ENCODE measurements at places on chromosomes 4 and X. TPM values are rescaled to one million over a fixed set of nuclear protein-coding genes. Genes with fewer than 3 reads are reported as not detected.
A peak's percentile ranks its signal among the peaks of the same experiment; 100 is the strongest.

UGT2A1 gene
- not detected for total RNA-seq

GRCh38 chr4:154738426-154738825 lies 5.4 kb upstream of the LRAT start:
- DNase-seq: no peak

DNA sequence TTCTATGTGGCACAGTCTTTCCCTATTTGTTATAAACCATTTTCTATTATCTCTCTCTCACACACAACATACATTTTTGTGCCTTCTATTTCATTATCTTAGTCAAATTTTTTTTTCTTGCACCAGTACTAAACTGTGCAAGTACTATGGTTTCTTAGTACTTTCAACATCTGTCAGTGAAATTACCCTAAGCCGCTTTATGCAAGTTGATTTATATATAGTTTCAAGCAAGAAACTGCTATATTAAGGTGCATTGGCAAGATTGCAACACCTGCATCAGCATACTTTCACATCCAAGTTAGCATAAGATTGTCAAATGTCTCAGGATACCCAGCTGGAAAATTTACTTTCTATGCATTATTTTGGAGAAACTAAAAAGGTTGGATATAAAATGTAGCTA lies 180.2 kb upstream of the FSTL5 start:
- DNase-seq: no peak

DNA sequence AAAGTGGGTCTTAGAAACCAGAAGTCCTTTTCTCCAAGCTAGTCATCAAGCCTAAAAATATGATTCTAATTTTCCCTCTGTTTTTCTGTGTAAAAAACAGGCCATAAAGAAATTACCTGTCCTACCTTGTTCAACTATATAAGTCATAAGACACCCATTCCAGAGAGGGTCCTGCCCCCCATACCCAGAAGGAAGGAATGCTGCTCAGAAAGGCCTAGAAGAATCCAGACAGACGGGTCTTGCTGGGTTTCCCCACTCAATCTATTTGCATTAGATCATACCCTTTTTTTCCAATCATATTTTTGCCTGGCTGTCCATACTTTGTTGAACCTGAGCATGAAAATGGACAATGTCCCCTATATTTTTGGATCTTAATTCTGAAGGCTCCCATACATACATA lies 16.3 kb upstream of the XAGE2 start:
- DNase-seq: no peak

- no peak for DNase-seq
Observed at GRCh38 chrX:13511241-13511943, 58.0 kb upstream of the EGFL6 start.

DNA sequence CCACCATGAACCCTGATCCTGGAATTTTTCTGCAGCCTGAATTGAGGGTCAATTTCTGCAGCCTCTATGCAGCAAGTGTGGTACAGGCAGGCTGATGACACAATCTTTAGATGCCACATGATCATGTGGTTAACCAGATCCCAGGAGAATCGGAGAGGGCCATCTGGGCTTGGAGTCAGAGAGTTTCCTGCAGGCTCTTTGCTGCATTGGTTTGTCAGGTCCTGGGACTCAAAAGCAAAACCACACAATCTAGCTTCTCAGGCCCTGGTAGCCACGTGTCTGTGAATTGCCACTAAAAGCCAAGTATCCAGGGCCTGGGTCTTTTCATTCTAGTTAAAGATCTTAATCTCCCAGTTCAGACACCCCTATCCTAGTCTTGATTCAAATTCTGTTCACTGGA lies 464.5 kb downstream of the BCOR start:
- DNase-seq: no peak

DNA sequence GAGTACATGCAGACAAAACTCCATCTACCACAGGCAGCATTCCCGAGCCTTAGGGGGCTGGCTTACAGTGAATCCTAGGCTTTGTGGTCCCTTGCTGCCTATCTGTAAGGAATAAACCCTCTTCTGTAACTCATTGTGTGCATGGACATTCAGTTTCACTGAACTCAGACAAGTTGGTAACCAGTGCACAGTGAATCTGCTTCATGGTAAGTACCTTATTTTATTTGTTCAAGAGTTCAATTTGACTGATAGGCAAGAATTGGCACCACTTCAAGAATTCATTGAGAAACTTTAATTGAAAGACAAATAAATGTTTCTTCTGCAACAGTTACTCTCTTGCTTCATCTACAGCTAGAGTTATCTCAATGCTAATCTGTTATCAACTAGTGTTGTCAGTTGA lies 57.2 kb upstream of the PRRG1 start:
- no peak for DNase-seq

GRCh38 chr4:111718763-111719559 lies 426.3 kb upstream of the FAM241A start:
- DNase-seq: peak; percentile 46

DNA sequence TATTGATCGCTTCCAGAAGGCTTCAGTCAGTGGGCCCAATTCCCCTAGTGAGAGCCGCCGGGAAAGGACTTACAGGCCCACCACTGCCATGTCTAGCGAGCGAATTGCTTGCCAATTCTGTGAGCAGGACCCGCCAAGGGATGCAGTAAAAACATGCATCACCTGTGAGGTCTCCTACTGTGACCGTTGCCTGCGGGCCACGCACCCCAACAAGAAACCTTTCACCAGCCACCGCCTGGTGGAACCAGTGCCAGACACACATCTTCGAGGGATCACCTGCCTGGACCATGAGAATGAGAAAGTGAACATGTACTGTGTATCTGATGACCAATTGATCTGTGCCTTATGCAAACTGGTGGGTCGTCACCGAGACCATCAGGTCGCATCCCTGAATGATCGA lies 15.3 kb downstream of the MID2 start:
- no peak for DNase-seq

DNA sequence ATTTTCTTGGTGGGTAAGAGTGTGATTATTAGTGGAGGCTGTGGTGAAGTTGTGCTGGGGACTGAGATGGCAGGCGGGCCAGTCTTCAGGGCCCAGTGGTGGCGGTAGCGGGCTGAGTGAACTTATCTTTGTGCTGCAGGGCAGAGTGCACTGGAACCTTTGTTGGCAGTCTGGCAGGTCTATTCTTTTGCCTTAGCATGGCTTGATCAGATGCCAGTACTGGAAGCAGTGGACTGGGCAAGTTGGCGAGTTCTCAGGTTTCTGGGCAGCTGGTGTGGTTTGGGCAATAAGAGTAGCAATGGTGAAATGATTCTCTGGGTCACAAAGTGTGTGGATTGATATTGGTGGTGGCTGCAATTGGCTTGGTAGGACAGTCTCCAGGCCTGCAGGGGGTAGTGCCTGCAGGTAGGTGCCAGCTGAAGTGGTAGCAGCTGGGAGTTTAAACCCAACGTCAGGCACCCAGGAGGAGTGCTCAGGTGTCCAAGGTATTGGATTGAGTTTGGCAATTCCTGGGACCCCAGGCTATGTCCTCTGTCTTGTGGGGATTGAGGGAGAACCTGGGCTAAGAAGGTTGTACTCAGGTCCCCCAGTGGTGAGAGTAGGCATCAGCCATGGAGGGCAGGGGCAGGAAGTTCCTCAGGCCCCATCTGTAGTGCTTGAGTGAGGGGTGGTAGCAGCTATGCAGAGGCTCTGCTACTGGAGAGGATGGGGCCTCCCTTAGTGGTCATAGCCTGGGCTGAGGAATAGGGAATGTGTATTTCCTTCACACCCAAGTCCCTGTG lies 34.9 kb upstream of the SLC25A14 start:
- no peak for DNase-seq

- DNase-seq: peak; percentile 57
Observed at GRCh38 chr4:108045687-108046024, 56.0 kb downstream of the HADH start.

RPA4 gene
- 6.1 TPM for total RNA-seq

CENPVL2 gene
- total RNA-seq: not detected

Data from tongue (tissue), 3 donors.